ENCODE measurements at places on chromosomes 2 and 18.

DNA sequence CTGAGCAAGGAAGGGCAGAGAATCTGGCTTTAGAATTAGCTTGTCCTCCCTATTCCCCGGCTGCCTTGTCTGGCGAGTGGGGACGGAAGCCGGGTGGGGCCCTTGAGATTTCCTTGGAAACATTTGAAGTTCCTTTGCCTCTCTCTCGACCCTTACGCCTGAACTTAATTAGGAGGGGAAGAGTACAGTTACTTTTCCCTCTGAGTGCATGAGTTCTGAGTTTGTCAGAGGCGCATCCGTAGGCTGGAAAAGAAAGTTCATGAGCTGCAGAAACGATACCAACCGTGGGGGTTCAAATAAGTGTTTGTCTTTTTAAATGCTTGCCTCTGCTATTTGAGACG, 468 bp downstream of the PIKFYVE start:
- DNase-seq = no peak

- no peak for DNase-seq
These were observed 20.5 kb downstream of the FTCDNL1 start for GRCh38 chr2:199830531-199830930.

DNA sequence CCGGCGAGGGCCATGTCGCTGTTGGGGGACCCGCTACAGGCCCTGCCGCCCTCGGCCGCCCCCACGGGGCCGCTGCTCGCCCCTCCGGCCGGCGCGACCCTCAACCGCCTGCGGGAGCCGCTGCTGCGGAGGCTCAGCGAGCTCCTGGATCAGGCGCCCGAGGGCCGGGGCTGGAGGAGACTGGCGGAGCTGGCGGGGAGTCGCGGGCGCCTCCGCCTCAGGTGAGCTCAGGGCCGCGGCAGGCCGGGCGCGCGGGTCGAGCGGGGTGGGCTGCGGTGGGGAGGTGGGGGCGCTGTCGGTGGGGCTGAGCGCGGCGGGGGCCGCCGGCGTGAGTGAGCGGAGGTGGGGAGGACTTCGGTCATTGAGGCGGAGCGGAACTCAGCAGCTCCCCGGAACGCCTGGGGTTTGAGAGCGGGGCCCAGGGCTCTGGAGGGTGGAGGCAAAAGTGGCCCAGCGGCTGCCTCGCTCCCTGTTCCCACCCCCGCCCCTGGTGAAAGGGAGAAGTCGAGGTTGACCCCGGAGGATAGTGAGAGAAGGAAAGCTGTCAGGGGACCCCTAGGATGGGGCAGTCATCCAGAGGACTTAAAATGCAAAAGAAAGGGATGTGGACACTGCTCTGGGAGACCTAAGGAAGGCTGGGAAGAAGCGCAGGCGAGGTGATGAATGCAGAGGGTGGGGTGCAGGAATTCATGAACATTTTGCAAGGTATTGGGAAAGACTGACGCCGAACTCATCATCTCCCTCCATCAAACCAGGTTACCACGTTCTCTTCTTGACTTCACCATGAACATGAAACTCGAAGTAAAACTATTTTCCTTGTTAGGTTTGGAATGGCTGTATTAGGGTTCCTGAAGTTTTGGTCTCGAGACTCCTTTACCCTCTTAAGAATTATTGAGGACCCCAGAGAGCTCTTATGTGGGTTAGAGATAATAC, 633 bp downstream of the MALT1 start:
- DNase-seq = peak; percentile 75

DNA sequence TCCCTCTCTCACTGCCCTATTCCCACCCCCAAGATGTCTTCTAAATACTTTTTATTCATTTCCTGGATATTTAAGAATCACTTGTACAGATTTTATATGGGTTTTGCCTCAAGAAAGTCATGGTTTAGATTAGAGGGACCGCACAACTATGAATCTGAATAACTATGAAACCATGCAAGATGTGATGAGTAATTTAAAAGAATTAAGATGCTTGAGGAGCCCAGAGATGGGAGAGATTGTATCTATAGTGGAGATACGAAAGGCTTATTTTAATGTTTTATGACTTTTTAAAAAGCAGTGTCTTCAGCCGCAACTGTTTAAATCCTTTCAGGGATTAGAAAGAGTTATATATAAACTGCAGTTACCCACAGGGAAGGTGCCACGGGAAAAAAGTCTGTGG, 324.1 kb downstream of the LPIN1 start:
- no peak for DNase-seq

GRCh38 chr2:27212626-27213471, 781 bp upstream of the SLC5A6 start:
- no peak for DNase-seq

GRCh38 chr2:128615571-128615970, 296.9 kb upstream of the HS6ST1 start:
- DNase-seq = no peak

DNA sequence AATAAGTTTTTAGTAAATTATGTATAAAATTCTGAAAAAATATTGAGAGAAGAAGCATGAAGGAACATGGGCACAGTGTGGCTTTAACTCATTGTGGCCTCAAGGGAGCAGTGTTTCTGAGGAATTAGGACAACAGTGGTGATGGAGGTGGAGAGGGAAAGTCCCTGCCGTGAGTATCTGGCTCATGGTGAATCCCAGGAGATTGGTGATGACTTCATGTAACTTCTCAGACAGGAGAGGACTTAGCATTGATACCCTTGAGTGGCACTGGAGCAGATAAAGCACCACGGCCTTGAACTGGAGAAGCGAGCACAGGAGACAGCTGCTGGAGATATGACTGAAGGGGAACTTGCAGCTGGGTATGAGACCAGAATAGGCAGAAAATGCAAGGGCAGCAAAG, 35.0 kb upstream of the LRP1B start:
- no peak for DNase-seq

DNA sequence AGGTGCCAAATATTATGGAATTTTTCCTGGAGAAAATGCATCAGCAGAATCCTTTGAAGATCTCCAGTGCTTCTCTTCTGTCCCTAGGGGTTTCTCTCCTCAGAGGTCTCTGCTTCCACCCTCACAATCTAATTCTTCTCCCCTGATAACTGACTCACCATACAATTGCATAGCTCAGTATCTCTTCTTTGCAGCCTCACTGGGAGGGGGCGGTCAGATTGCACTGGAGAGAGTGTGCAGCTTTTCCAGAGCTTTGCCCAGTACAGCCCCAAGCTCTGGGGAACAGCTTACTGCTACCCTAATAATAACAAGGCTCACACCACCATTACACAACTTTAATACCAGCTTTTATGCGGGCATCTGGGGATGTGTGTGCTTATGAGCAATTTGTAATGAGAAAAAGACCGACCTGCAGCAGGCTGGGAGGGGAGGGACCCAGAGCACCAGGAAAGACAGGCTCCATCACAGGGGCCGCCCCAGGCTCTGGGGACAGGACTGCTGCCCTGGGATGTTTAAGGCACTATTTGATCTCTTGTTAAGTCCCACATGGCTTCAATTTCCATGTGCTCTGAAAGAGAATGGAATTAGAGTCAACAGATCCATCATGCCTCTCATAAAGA, 276.6 kb upstream of the SIX2 start:
- no peak for DNase-seq

GRCh38 chr2:128379021-128380015, 60.6 kb upstream of the HS6ST1 start:
- DNase-seq = no peak

DNA sequence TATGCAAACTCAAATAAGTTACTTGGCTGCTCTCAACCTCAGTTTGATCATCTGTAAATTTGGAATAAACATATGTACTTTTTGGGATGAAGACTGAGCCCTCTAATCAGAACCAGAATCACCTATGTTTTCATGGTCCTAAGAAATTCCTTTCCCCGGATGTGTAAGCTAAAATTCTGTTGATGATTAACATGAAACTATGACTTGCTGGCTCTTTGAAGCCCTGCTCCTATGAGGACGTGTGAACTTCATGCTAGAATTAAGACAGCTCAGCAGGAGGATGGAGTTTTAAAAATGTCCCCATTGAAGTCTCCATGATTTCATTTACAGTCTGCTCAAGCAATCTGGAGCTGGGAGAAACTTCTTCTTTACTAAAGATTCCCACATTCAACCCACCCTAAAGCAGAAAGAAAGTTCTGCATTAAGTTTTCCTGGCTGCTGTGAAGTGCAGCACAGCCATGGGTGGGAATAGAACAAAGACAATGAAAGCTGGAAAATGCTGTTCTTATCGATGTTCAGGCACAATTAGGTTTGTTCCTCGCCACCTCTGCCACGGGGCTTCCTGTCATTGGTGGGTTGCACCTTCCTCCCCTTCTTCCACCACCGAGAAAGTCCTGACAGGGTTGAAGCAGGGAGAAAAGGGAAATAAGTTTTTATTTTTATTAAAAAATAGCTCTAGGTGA, 50.9 kb downstream of the ADCYAP1 start:
- DNase-seq = no peak

- no peak for DNase-seq
These were observed 32.8 kb downstream of the SLC9A2 start for GRCh38 chr2:102652126-102652525.

DNA sequence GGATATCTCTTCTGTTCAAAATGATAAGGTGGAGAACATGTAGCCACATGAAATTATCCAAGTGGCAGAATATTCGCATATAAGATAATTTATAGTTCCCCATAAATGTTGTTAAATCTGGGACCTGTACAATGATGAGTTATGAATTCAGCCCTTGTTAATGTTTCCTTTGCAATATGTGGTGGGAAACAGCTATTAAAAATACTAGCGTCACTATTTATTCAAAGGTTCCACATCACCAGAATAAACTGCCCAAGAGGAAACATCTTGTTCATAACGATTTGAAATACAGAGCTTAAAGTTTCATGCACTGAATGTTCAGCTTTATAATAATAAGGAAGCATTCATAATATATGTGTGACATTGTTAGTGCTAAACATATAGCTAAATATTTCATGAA, 223.9 kb upstream of the TCF4 start:
- DNase-seq = no peak

DNA sequence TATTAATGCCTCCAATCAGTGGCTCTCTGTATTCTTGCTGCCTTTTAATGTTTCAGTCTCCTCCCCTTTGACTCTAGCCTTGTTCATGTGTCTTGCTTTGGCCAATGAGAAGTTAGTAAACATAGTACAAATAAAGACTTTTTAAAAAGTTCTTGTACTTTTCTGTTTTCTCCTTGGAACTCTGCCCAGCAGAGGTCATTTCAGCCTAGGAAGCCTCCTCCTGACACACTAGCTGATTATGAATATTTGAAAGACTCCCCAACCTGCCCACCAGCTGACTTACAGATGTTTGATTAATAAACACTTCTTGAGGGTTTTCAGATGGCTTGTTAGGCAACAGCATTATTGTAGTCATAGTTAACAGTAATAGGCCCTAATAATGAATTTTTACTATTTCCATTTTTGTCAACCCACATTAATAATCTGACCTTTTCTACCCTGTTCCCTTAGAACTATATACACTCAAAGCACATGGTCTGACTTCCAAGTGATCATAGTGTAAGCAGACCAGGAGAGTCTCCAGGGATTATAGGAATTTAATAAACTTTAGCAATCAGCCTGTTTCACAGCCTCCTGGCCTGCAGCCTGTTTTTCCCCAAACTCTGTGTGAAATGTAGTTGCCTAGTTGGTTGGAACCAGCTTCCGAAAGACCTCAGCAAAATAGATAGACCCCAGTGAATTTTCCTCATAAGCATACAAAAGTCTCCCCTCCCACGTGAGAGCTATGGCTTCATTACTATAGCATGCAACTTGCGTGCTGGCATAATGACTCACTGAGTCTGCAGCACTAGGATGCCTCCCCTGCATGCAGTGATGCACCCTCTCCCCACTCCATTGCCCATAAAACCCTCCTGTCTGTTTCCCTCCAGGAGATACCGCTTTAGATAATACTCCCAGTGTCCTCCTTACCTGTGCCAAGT, 670.7 kb upstream of the ZNF804A start:
- DNase-seq = no peak

- DNase-seq = no peak
These were observed 598 bp upstream of the SNRNP200 start for GRCh38 chr2:96305979-96306308.

GRCh38 chr18:49537232-49537896, 24.5 kb upstream of the LIPG start:
- DNase-seq = no peak

DNA sequence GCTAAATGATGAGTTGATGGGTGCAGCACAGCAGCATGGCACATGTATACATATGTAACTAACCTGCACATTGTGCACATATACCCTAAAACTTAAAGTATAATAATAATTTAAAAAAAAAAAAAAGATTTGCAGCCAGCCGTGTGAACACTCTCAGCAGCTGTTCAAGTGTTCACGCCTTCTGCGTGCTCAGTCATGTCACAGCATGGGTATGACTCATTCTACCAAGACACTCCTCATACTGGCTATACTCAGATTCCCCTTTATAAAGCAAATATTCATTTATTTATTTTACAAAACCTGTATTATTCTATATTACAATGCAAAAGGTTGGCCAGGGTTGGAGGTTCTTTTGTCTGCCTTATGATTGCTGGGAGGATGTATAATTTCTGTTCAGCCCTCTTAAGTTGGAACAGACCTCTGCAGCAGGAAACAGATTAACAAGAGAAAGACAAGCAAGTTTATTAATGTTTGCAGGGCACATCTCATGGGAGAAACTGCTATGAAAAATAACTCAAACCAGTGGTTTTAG, 1230.6 kb upstream of the CHAC2 start:
- DNase-seq = no peak

DNA sequence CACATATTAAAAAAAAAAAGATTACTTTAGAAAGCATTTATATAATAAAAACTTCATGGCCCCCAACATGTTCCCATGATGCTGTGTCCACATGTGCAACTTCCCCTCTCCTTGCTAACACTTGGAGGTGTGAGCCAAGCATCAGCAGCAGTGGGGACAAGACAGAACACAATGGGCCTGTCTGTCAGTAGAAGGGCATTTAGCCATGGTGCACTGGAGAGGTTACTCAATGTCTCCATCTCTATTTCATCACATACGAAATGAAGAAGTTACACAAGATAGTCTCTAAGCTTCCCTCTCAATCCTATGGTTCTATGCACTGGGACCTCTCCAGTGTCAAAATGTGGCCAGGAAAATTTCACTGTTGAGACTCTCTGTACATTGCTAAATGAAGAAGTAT, 2.5 kb downstream of the VIT start:
- no peak for DNase-seq

DNA sequence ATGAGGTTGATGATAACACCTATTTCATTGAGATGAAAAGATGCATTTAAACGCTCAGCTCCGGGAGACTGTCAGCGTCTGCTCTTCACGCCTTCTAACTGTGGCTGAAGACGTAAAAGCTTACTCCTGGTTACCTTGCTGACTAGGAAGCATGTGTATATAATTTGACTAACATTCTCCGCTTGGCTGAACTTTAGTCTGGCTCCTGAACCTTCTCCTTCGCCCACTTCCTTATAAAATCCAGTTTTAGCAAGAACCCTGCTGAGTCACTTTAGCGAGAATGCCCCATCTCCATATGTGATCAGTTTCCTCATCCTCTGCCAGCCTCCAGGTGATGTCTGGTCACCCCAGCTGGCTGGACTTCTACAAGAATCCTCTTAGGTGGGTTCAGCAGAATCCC, 12.7 kb upstream of the CREG2 start:
- no peak for DNase-seq

All from stimulated activated naive CD4-positive, alpha-beta T cell (primary cell).